ENCODE measurements at places on chromosomes 4 and X.

GRCh38 chr4:71237641-71238040, 101.2 kb upstream of the SLC4A4 start:
- DNase-seq = no peak

DNA sequence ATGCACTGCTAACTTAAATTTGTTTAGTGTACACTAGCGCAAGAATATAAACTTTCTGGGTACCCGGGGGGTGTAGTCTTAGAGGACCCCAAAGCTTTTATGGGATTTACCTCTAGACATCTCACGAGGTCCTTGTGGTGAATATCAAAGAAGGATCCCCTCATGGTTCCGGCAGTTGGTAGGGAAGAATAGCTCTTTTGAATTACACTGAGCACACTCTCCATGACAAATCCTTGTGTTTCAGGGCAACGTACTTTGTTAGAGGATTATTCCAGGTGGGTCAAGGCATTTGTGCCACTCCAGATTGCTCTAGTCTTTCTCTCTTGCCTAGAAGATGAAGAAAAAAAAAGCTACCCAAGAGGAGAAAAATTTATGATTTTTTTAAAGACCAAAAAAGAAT, 387.6 kb downstream of the PDHA2 start:
- no peak for DNase-seq

DNA sequence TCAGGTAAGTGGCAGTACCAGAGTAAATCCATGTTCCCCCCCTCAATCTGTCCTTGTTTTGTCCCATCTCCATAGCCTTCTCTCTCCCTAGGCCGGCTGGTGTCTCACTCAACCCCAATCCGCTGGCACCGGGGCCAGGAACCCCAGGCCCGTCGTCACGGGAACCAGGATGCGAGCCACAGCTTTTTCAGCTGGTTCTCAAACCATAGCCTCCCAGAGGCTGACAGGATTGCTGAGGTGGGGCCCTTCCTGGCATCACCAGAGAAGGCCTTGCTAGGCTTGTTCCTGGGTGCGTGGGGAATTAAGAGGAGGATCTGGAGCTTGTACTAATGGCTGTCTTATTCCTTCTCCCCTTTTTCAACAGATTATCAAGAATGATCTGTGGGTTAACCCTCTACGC, 2.7 kb downstream of the TSPYL2 start:
- DNase-seq = no peak

DNA sequence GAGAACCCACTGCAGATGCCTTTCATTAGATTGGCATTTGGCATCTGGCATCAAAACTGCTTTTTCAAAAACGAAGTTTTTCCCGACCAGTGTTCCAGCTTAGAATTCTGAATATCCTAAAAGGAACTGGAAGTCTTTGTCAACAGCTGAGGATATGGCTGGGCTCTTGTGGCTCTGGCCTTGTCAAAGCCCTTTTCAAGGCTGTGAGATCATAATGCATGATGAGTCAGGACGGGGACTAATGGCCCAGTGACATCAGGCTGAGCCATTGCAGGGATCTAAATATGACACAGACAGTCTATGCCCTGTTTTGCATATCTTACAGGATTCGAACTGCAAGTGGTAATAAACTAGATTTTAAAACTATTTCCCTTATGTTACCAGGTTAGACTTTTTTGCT, 306.4 kb downstream of the PTTG2 start:
- DNase-seq = no peak

DNA sequence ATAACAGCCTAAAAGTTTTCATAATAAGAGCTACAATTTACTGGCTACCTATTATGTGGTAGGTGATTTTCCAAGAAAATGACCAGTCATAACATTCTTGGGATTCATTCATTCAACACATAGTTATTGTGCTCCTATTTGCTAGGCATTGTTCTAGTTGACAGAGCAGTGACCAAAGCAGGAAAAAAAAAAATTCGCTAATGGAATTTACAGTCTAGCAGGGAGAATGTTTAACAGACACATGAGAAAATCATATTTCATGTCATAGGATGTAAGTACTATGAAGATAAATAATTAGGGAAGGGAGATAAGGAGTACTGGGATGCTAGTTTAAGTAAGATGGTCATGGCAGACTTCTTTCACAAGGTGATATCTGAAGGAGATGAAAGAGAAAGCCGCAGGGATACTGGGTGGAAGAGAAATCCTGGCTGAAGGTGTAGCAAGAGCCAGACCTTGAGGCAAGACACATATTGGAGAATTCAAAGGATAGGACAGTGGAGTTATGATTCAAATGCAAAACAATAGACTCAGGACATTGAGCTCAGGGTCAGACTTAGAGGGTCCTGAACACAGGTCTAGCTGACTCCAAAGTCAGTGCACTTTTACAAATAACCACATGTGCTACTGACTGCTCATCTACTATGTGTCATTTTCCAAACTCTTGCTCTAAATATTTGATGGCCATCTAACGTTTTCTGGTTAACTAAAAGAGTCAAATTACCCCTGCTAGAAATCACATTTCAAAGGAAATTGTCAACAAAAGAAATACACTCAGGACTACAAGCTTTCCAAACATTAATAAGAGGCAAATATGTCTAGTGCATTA, 20.4 kb downstream of the SPCS3 start:
- DNase-seq = no peak

- peak; percentile 21 for DNase-seq
These were observed 105.1 kb upstream of the MXRA5 start for GRCh38 chrX:3451571-3451970.

- no peak for DNase-seq
These were observed 677 bp upstream of the CYP4V2 start for GRCh38 chr4:186190581-186191199.

GRCh38 chr4:88333741-88334405, 44.8 kb upstream of the HERC6 start:
- DNase-seq = no peak

DNA sequence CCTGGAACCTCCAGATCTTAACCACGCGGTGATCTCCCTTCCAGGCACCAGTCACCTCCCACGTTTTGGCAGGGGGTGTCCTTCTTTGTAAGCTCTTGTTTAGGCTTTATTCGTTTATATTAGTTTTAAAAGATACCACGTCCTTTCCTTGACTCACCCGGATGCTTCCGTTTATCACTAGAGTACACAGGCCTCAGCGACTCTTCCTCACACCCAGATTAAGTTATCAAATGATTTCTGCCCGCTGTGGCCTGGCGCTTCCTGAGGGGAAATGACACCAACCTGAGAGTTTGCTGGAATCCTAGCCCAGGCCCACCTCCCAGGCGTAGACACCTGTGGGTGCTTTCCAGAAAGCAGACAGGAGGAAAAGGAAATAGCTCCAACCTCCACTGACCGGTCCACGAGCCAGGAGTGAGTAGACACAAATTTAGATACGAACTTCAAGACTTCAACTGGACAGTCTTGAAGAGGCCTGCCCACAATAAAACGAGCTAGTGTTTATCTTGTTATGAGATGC, 756 bp upstream of the ADAMTS3 start:
- no peak for DNase-seq

Measured in SHP77 (cell line).